ENCODE measurements at places on chromosomes 3 and 15. TPM values are rescaled to one million over a fixed set of nuclear protein-coding genes. Genes with fewer than 3 reads are reported as not detected.
A peak's percentile ranks its signal among the peaks of the same experiment; 100 is the strongest.

DNA sequence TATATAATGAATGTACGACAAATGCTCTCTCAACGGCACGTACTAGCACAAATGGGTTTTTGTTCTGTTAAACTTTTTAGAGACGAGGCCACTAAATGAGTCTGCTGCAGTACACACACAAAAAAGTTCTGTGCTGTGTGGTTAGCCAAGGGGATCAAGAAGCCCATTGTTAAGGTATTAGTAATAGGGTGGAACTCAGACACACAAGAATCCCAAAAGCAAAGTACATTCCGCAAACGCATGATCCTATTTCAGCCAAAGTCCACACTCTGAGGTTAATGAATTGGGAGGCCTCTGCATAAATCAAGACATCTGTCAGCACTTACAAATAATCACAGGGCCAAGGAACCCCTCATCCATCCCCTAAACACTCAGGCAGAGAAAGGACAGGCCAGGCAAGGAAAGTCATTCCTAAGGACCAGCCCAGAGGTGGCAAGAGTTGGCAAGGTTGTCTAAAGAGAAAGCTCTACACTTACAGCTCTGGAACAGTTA is 12.1 kb downstream of the OSBPL10 start:
- H3K27ac ChIP-seq: no peak overlapping the region
- H3K27me3 ChIP-seq: no peaks in the 10 kb centered on the region
- no peaks in the 10 kb centered on the region for H3K36me3 ChIP-seq
- H3K4me3 ChIP-seq: no peak overlapping the region
- H3K4me1 ChIP-seq: peaks cover 5% of the 10 kb centered on the region

DNA sequence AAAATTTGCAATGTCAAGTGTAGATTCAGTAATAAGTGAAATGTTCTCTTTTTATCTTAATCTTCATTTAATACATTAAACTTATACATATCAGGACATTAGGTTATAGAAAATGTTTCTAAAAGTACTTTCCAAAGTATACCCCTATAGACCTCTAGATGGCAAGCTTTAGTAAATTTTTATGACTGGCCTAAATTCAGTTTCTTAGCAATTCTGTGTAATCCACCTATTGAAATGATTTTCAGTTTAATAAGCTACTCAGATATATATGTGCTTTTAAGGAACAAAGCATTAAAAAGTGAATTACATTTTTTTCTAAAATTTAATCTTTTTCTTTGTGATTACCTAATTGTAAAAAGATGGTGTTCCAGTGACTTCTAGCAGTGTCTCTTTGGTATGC is 342.2 kb downstream of the GBE1 start:
- H3K27ac ChIP-seq: no peak overlapping the region
- no peak overlapping the region for H3K4me3 ChIP-seq
- H3K36me3 ChIP-seq: no peaks in the 10 kb centered on the region
- no peak for DNase-seq

DNA sequence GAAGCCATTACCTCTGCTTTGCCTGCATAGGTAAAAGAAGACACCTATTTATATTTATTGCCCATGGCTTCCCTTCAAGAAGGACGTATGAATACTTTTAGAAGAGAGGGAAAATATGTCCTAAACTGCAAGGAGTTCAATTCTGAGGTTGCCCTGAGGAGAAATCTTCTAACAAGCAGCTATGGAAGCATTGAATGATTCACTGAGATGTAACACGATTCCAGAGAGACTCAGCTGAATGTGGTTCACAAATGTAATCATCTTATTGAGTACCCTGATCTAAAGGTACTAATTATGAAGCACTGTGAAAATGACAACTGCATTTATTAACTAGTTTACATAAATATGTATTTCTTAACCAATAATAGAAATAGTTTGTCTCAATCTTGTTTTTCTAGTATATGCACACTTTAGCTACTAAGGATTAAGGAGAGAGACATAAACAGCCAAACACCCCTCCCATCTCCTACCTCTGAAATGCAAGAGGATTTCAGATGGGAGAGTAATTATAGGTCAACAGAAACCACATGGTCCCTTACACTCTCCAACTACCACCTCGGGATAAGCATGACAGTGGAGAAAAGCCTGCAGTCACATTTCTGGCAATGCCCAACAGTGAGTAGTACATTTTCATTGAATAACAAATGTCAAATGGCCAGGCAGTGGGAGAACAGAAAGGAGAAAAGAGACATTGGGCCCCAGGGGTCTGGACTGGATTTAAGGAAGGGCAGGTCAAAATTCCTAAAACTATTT is 506.2 kb upstream of the IL12A start:
- H3K27me3 ChIP-seq: no peaks in the 10 kb centered on the region
- no peaks in the 10 kb centered on the region for H3K4me1 ChIP-seq
- no peaks in the 10 kb centered on the region for H3K36me3 ChIP-seq
- no peak overlapping the region for H3K4me3 ChIP-seq
- no peak overlapping the region for H3K27ac ChIP-seq
- DNase-seq: no peak

GRCh38 chr3:8095724-8096123 is 405.9 kb upstream of the LMCD1 start:
- no peaks in the 10 kb centered on the region for H3K36me3 ChIP-seq
- no peak overlapping the region for H3K27ac ChIP-seq
- no peaks in the 10 kb centered on the region for H3K4me1 ChIP-seq
- no peak overlapping the region for H3K4me3 ChIP-seq

- no peak overlapping the region for H3K4me3 ChIP-seq
- no peaks in the 10 kb centered on the region for H3K27me3 ChIP-seq
- H3K4me1 ChIP-seq: no peaks in the 10 kb centered on the region
Observed at GRCh38 chr3:61530355-61530754, 31.0 kb upstream of the PTPRG start.

DNA sequence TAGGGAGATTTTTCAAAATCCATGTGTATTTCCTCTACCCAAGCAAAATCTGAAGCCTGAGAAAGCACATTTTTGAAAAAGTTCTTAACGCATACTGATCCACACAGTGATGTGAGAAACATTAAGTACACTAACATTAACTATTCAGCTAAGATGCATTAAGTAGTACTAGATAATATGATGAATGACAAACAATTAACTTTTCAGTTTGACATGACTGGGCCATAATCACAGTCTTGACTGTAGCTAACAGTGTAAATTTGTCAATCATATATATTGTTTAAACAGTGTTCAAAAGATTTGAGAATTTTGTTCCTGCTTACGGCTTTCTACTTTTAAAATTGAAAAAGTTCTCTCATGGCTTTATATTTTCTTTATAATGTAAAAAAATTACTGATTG is 72.0 kb downstream of the CNTN3 start:
- no peak for DNase-seq
- no peaks in the 10 kb centered on the region for H3K36me3 ChIP-seq
- no peaks in the 10 kb centered on the region for H3K27me3 ChIP-seq
- no peak overlapping the region for H3K4me3 ChIP-seq
- no peak overlapping the region for H3K27ac ChIP-seq
- H3K4me1 ChIP-seq: no peaks in the 10 kb centered on the region

- H3K36me3 ChIP-seq: no peaks in the 10 kb centered on the region
- H3K4me3 ChIP-seq: no peak overlapping the region
- DNase-seq: no peak
- no peaks in the 10 kb centered on the region for H3K27me3 ChIP-seq
Observed at GRCh38 chr15:83818591-83818990, 164.7 kb downstream of the ADAMTSL3 start.

DNA sequence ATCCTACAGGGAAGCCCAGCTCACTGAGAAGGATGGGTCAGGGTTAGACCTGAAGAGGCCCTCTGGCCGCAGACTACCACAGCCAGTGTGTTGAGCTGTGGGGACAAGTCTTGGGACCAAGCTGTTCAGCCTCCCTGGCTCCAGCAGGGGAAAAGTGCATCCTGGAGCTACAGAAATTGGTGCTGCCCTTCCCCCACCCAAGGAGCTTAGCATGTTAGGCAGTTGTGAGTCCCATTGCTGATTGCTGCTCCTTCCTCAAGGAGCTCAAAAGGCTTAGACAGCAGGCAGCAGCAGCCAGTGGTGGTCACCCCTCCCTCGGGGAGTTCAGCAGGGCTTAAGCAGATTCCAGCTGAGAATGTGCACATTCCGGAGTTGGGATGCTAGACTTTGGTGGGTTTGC is 165.6 kb downstream of the ATP8B4 start:
- H3K36me3 ChIP-seq: no peaks in the 10 kb centered on the region
- H3K4me3 ChIP-seq: no peak overlapping the region
- H3K27me3 ChIP-seq: no peaks in the 10 kb centered on the region
- H3K27ac ChIP-seq: no peak overlapping the region

GRCh38 chr15:49185473-49185872 is 15.4 kb downstream of the GALK2 start:
- no peaks in the 10 kb centered on the region for H3K27me3 ChIP-seq
- no peak overlapping the region for H3K27ac ChIP-seq
- no peak overlapping the region for H3K4me3 ChIP-seq
- H3K36me3 ChIP-seq: no peaks in the 10 kb centered on the region

- no peak overlapping the region for H3K4me3 ChIP-seq
- peaks cover 53% of the 10 kb centered on the region for H3K36me3 ChIP-seq
- no peaks in the 10 kb centered on the region for H3K4me1 ChIP-seq
- no peak overlapping the region for H3K27ac ChIP-seq
Observed at GRCh38 chr3:126464997-126465396, 10.7 kb downstream of the ZXDC start.

DNA sequence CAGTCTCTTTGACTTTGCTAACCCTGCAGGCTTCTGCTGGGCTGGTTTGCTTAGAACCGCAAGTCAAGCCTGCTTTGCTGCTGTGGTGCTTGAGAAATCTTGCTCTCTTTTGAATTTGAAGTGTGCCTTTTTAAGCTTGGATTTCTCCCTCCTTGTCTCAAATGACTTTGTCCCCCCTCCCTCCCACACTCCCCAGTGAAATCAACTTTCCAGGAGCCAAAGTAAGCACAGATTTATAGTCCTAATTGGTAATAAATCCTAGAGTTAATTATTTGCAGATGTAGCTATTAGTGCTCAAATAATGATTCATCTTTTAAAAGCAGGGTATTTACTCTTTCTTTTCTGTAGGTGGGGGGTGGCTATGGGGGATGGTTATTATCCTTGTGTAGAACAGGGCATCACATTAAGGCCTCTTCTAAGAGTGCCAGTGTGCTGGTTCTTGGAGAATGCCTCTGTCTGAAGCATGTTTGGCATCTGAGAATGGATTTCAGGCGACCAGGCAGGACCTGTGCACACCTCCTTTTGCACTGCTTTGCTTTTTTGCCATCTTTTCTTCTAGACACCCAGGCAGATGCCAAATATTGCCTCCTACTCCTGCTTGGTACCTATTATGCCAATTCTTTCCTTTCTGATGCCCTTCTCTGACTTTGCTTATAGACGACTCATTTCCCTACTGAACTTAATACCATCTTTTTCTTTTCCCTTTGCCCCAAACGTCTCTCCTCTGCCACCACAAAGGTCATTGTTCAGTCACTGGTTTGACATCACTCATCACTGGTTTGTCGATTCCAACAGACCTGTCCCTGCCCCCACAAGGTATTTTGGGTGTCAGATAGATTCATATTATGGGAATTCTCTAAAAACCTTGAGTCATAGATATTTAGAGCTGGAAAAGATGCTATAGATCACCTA is 50.7 kb downstream of the CLDN11 start:
- no peaks in the 10 kb centered on the region for H3K36me3 ChIP-seq
- H3K4me1 ChIP-seq: no peaks in the 10 kb centered on the region
- H3K27ac ChIP-seq: no peak overlapping the region
- H3K4me3 ChIP-seq: no peak overlapping the region
- no peaks in the 10 kb centered on the region for H3K27me3 ChIP-seq

- no peak for DNase-seq
- no peaks in the 10 kb centered on the region for H3K36me3 ChIP-seq
- H3K4me3 ChIP-seq: no peak overlapping the region
Observed at GRCh38 chr3:139318431-139318816, 25.4 kb upstream of the MRPS22 start.

DNA sequence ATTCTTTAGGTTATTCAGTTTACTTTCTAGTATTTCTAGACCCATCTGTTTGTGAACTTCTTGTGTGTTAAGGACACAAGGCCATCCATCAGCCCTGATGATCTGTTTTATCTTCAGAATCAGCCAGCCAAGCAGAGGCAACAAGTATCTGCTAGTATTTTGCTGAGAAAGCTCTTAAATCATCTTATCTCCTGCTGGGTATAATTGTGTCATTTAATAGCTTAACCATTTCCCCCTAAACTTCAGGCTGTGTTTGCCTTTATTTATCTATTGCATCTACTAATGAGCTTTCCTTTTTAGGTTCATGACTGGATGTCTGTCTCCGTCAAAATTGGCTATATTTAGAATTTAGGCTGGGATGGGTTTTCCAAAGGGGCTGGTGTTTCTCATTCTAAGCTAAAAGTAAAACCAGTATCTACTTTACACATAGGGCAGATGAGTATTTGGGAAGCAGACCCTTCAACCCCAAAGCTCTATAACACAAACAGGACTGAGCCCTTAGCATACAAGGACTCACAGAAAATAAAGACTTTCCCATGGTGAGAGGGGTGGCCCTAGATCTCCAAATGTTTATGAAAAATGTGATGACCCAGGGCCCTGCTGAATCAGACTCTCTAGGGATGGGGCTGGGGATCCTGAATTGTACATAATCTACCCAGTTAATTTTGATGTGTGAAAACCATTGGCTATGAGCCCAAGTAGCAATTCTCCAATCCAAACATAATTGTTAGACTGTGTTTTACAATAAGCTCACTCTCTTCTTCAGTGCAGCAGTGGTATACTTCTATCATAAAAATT is 65.3 kb upstream of the PSMD6 start:
- H3K27ac ChIP-seq: no peak overlapping the region
- H3K36me3 ChIP-seq: no peaks in the 10 kb centered on the region
- no peaks in the 10 kb centered on the region for H3K27me3 ChIP-seq
- DNase-seq: peak; percentile 65
- no peak overlapping the region for H3K4me3 ChIP-seq

- no peaks in the 10 kb centered on the region for H3K4me1 ChIP-seq
- H3K27ac ChIP-seq: no peak overlapping the region
- no peaks in the 10 kb centered on the region for H3K36me3 ChIP-seq
- H3K27me3 ChIP-seq: no peaks in the 10 kb centered on the region
Observed at GRCh38 chr3:167054926-167055325, 325.2 kb downstream of the ZBBX start.

GRCh38 chr3:151171145-151171757 is 31.8 kb downstream of the GPR171 start:
- no peak for DNase-seq
- peaks cover 2% of the 10 kb centered on the region for H3K4me1 ChIP-seq

GRCh38 chr3:120907659-120908029 is 361 bp upstream of the STXBP5L start:
- peaks cover 20% of the 10 kb centered on the region for H3K27me3 ChIP-seq
- no peaks in the 10 kb centered on the region for H3K4me1 ChIP-seq
- no peaks in the 10 kb centered on the region for H3K36me3 ChIP-seq
- no peak overlapping the region for H3K27ac ChIP-seq
- no peak overlapping the region for H3K4me3 ChIP-seq
- DNase-seq: no peak

GABRR3 gene
- total RNA-seq: not detected

CHCHD6 gene
- 12.1 TPM for total RNA-seq

KIF15 gene
- 4.0 TPM for total RNA-seq

TICRR gene
- 1.7 TPM for total RNA-seq

SUMF1 gene
- total RNA-seq: 50.0 TPM

SLC22A14 gene
- not detected for total RNA-seq

NUSAP1 gene
- total RNA-seq: 6.5 TPM

EEFSEC gene
- total RNA-seq: 20.1 TPM

CLRN1 gene
- not detected for total RNA-seq

CCR3 gene
- total RNA-seq: 0.15 TPM

TADA3 gene
- total RNA-seq: 62.3 TPM

All from lung (tissue), 17 donors.